ENCODE measurements at places on chromosomes 13 and 19.

DNA sequence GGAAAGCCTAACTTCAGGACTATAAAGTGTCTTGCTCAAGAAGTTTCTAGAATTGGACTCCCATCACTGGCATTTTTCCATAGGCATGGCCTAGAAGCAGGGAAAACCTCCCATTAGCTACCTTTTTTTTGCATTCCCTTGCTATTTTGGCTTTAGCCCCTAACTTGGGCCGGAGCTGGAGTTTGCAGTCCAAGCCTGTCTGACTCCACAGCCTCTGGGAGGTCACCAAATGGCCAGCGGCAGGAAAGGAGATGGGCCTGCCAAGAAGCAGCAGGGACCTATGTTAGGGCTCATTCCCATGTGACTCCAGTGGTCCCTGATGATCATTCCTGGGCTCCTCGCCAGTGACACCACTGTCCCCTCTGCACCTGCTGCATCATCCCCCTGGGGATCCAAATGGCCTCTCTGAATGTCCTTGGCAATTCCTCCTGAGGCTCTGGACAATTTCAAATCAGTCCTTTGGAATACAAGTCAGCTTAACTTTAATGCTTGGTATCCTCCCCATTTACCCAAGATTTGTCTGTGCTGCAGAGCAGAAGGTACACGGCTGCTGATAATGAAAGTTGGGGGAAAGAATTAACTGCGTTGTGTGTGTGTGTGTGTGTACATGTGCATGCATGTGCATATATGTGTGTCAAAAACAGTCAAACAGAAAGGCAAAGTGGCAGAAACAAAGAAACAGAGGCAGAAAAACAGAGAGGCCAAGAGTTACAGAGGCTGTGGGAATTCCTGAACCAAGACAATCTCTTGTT lies 69.8 kb upstream of the SERP2 start:
- no peak for DNase-seq

DNA sequence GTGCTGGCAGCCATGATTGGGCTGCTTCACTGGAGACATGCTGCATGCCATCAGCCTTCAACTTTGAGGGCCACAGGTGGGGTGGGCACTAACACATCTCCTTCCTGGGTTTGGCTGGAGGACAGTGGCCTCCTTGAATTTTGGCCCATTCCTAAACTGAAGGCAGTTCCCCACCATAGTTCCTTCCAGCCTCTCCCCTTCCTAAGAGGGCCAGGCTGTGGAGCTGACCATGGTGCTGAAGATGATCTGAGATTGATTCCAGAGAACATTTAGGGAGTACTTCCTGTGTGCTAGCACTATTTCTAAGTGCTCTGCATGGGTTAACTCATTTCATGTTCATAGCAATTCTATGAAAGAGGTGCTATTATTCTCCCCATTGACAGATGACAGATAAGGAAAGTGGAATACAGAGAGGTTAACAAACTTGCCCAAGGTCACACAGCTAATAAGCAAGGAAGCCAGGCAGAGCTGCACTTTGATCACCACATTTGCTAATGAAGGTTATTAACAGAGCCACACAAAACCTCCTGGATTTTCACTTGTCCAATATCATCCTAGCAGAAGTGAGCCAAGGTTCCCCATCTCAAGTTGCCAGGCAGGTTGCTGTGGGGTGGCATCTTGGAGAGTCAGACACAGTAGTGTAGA lies 175.3 kb downstream of the ZIC5 start:
- DNase-seq, result no peak

DNA sequence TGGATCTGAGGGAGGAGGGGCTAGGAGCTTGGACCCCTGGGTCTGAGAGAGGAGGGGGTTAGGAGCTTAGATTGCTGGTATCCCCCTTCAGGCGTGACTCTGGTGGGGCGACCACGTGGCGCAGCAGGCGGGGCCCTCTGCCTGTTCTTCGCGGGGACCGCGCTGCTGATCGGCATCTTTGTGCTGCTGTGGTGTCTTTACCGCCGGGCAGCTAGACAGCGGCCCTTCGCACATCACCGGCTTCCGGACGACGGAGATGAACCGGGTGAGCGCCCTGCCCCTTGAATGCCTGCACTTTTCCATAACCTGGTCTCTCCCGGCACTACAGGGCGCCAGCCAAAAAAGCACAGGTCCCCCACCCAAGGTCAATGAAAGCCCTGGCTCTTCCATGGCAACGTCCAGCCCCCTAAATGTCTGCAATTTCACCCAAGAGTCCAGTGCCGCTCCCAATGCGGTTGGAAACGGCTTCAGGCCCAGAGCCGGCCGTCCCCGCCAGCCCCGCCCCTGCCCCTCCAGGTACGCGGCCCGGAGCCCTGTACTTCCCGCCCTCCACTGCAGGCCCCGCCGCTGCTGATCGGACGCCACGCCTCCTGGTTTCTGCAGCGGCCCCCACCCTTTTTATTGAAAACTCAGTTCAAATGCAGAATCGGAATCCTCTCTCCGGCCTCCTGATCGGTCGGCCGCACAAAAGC lies 2.8 kb downstream of the GFY start:
- no peak for DNase-seq

GRCh38 chr13:88602786-88603777 lies 931.9 kb downstream of the SLITRK5 start:
- no peak for DNase-seq

- DNase-seq, result no peak
Measured at GRCh38 chr19:16795731-16796130, 33.5 kb upstream of the SIN3B start.

DNA sequence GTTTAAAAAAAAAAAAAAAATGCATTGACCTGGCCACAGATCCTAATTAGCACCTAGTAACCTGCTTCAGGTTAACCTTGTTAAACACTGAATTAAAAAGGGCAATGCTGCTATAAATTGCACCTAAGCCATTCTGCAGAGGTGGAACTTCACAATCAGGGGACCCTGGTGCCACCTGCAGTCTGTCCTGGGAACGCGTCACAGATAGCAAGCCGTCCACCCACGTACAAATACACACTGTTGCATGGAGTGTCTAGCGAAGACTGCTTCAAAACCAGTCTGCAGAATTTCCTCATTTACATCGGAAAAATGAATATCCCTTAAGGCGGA lies 169.3 kb downstream of the COL4A1 start:
- DNase-seq, result no peak

DNA sequence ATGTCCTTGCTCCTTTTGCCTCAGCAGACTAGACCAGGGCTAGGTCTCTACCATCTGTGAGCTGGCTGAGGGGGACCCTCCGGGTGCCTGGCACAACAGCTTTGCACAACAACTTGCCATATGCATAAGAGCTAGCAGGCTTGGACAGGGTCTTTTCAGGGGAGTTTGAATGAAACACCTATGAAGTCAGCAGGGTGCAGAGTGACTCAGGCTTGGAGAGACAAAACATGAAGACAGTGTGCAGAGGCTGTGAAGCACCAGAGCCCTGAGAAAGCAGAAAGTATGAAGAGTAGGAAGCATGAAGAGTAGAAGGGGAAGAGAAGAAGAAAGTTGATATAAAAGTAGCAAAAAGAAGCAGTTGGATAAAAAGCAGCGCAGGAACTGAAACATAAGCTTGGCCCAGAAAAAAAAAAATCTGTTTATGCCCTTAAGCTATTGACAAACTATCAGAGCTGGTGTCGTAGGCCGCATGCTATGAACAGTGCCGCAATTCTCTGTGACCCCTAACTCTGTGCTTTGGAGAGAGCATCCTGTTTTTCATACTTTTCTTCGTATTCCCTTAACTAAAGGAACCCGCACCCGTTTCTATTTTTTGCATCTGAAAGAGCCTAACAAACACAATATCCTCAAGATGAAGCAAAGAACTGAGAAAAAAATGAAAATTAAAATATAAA lies 52.7 kb upstream of the FAM216B start:
- DNase-seq, result no peak

GRCh38 chr19:13507053-13507611 lies 853 bp upstream of the CACNA1A start:
- no peak for DNase-seq

DNA sequence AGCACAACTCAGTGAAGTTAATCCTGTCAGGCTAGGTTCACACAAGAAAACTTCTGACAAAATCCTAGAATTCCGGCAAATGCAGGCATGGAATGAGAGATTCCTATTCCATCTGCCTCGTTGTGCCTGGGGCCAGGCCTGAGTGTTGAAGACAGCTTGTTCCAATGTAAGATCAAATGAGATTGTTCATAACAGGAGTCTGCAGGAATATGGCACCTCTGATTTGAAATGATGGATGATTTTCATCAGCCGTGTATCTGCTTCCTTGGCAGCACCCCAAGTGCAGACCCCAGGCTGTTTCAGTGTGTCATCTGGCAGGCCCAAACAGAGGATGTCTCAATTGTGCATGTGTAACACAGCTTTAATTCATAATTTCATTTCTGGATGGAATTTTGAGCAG lies 35.3 kb upstream of the SACS start:
- no peak for DNase-seq

GRCh38 chr19:2187159-2187558 lies 23.4 kb downstream of the DOT1L start:
- DNase-seq, result no peak

GRCh38 chr13:84405286-84405685 lies 523.0 kb upstream of the SLITRK1 start:
- DNase-seq, result no peak

GRCh38 chr19:1935484-1936208 lies 5.3 kb upstream of the CSNK1G2 start:
- DNase-seq, result no peak

DNA sequence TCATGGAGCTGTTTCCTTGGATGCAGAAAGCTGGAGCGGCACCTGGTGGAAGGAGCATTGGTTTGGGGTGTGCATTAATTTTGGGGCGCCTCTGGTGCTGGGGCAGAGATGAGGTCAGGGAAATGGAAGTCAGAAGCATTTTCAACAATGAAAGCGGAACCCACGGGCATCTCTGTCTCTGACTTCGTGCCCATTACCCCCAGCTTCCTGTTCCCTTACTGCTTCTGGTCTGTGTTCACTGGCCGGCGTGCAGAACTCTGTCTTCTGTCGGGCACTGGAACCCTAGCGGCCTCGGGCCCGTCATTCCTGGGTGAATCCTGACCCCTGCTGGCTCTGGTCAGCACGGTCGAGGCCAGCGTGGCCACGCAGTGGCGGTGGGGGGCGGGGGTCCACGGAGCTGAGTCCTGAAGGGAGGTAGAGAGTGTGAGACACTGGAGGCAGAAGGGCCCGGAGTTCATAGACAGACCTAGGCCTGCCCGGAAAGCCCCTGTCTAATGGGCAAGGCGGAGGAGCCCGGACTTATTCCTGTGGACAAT lies 7.9 kb upstream of the LINGO3 start:
- DNase-seq, result no peak

- no peak for DNase-seq
Measured at GRCh38 chr13:30743319-30744055, 8.1 kb downstream of the ALOX5AP start.
